ENCODE measurements at places on chromosomes 5 and 9.

DNA sequence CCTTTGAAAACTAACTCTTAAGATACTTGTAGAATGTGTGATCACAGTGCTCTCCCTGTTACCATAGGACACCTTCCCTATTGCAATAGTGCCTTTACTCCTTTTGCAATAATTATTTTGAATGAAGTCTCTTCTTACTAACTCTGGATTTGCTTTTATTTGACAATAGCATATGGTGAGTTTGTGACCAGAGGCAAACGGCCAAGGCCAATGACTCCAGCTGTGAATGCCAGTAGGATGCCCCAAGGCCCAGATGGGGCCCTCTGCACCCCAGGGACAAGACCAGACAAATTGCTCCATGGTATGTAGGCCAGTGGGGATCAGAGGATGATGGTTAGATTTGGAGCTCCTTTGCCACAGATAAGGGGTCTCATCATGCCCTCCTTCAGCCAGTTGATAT lies 116.9 kb downstream of the NPR3 start:
- DNase-seq = no peak

- DNase-seq = peak; percentile 9
These were observed 153.8 kb downstream of the HSPA4 start for GRCh38 chr5:133205649-133206048.

DNA sequence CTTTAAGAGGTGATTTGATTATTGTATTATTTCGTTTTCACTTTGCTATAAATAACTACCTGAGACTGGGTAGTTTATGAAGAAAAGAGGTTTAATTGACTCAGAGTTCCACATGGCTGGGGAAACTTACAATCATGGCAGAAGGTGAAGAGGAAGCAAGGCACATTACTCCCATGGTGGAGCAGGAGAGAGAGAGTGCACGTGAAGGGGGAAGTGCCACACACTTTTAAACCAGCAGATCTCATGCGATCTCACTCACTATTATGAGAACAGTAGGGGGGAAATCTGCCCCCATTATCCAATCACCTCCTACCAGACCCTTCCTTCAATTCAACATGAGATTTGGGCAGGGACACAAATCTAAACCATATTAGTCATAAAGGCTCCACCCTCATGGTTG lies 36.1 kb upstream of the NDFIP1 start:
- DNase-seq = no peak

GRCh38 chr5:111142932-111143331 lies 50.8 kb downstream of the WDR36 start:
- no peak for DNase-seq

DNA sequence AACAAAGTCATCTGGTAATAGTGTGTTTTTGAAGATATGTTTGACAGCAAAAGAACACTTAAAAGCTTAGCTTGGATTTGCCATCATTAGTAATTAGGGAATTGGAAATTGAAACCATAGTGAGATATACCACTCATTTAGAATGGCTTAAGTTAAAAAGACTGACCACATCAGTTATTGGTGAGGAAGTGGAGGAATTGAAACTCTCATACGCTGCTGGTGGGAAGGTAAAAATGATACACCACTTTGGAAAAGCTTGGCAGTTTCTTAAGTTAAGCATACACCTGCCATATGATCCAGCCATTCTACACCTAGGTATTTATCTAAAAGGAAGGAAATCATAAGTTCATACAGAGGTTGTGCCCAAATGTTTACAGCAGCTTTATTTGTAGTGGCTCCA lies 213.2 kb downstream of the TRIO start:
- DNase-seq = no peak

DNA sequence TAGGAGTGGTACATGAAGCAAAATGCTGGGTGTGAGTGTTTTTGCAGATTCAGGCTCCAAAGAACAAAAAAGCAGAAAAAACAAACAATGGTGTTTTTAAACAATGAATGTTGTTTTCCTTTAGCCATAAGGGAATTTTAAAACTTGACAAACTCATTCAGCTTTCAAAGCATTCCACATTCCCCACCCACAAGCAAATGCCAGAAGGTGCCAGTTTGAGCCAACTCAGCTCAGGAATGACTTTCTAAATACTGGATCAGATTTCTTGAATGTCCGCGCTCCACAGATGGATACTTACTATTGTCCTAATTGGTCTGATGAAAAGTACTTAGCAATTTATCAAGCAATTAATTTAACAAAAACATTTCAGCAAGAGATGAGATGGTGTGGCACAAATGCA lies 12.9 kb upstream of the MOB3B start:
- no peak for DNase-seq

DNA sequence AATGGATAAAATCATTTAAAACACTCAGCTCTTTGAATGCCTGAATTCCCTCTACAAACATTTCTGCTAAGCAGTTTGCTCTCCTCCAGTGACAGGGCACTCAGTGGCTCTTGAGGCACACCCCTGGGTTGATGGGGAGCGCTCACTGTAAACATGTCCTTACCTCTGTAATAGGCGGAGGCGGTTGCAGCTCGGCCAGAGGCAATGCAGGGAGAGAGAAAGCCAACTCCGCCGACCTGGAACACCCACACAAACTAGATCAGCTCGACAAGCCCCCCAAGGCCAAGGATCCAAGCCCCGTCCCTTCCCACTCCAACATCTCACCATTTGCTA lies 329 bp downstream of the CDC23 start:
- DNase-seq = peak; percentile 27

GRCh38 chr5:125829349-125829748 lies 593.9 kb upstream of the GRAMD2B start:
- DNase-seq = no peak

DNA sequence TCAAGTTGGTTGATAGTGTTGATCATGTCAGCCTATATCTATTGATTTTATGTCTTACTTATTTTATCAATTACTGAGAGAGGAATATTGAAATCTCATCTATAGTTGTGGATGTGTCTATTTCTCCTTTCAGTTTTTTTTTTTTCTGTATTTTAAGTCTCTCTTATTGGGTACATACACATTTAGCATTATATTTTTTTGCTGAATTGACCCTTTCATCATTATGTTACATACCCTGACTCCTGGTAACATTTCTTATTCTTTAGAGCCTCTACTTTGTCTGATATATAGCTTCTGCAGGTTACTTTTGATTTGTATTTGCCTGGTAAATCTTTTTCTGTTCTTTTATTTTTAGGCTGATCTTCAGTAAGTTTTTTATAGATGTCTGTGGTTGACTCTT lies 179.5 kb downstream of the GDNF start:
- DNase-seq = no peak
